ENCODE measurements at places on chromosomes 12 and 14. TPM values are rescaled to one million over a fixed set of nuclear protein-coding genes. Genes with fewer than 3 reads are reported as not detected.
A peak's percentile ranks its signal among the peaks of the same experiment; 100 is the strongest.

- peak; percentile 90 for DNase-seq
Observed at GRCh38 chr12:127165567-127166392, 1101.2 kb upstream of the TMEM132C start.

The TSHR gene
- total RNA-seq: not detected

DNA sequence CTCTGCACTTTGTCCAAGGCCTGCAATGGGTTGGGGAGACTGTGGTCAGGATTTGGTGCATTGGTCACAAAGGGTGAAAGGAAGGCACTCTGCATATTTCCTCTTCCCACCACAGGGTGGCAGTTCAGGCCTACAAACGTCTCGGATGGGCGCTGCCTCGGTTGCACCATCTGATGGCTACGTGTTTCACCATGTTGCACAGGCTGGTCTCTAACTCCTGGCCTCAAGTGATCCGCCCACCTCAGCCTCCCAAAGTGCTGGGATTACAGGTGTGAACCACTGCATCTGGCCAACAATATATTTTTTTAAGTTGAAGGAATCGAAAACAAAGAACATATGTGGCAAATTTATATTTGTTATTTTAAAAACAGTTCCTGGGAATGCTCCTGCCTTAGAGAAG, 35.1 kb downstream of the TMBIM6 start:
- peak; percentile 81 for DNase-seq

DNA sequence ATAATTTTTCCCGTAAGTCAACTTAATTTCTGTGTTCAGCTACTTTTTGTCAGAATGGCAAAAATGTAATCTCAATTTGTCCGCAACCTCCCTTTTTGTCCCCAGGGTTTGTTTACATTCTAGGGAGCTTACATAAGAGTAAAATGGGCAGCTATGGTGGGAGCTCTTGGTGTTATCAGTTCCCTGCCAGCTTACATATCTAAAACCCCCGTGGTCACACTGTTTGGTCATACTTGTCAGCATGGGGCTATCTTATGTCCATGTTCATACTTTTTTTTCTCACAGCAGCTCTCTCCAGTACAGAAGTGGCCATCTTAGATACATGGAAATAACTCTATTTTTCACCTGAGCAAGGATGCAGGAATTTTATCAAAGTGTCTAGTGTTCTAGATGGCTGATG, 16.7 kb downstream of the SLCO1C1 start:
- DNase-seq: no peak

The SERPINA9 gene
- total RNA-seq: not detected

Data from myocyte (in vitro differentiated cells).